ENCODE measurements at places on chromosomes 4 and X.
A peak's percentile ranks its signal among the peaks of the same experiment; 100 is the strongest.

GRCh38 chrX:18941896-18942295, 42.0 kb downstream of the PHKA2 start:
- DNase-seq: no peak

DNA sequence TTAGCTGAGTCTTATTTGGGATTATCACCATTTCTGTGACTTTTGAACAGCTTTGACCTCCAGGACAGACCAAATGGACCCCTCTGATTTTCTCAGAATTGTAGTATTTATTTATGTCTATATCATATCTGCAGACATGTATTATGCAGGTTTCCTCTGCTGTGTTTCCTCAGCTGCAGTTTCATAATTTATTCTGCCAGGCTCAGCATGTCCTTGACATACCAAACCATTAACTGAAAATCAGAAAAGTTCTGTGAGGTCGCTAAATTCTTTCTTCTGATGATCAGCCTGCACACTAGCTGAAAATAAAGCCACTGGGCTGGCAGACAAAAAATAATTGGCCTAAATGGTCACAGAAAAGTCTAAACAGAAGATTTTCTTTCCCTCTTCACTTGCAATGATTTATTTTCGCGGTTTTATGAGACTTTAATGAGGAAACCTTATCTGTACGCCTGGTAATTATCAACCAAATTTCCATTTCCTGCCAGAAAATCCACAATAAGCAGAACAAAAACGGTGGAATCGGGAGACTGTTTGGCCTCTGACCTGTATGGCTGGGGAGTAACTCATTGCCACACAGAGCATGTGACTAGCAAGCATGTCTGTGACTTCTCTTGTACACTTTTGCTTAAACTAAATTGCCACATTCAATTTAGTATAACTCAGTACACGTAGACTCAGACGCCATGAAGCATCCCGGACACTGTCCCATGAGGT, 150.9 kb downstream of the ENPP6 start:
- DNase-seq: no peak

- no peak for DNase-seq
Measured at GRCh38 chrX:129649268-129650182, 5.2 kb downstream of the APLN start.

- no peak for DNase-seq
Measured at GRCh38 chr4:13047591-13047990, 436.5 kb downstream of the RAB28 start.

DNA sequence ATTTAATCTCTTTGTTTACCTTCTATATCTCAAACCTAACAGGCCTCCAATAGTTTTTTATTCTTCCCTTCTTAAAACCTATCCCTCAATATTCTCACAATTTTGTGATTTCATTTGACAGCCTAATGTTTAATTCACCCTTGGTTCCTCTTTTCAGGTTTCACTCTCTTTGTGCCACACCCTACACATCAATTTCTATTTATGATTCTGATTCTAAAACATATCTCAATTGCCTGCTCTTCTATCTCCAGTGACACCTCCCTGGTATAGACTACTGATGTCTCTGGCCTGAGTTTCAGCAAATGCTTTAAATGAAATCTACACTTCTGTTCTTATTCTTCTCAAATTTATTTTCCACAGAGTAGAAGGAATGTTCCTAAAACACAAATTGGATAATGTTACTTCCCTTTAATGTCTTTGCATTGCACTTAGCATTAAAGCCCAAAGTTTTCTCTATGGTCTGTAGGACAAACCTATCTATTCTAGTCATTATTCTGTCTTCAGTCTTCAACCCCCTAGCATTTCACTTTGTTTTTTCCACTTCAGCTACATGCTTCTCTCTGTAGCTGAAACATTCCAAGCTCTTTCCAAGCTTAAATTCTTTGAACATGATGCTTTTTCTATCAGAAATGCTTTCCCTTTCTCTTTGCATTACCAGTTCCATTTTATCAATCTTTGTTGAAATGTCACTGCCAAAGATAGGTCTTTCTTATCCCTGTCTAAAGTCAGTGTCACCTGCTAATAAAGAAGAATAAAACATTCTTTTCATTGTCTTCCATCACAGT, 622.0 kb downstream of the CENPC start:
- DNase-seq: no peak

DNA sequence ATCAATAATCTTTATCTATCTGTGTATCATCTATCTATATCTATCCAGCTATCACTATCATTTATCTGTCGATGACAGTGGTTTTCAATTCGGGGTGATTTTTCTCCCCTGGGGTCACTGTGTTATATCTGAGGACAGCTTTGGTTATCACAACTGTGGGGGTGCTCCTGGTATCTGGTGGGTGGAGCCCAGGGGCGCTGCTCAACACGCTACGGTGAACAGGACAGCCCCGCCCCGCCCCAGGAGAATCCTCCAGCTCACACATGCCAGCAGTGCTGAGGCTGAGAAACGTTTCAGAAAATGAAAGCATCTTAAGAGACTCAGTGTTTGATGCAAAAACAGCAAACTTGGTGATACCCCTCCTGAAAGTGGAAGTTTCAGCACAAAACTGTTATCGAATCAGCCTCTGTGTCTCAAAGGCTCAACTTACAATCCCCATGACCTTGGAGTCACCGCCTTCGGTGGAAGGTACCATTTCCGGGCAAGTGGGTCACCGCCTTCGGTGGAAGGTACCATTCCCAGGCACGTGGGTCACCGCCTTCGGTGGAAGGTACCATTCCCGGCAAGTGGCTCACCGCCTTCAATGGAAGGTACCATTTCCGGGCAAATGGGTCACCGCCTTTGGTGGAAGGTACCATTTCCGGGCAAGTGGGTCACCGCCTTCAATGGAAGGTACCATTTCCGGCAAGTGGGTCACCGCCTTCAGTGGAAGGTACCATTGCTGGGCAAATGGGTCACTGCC, 315.3 kb downstream of the DHRSX start:
- DNase-seq: peak; percentile 25

GRCh38 chr4:147378780-147379179, 102.1 kb upstream of the EDNRA start:
- DNase-seq: peak; percentile 70

DNA sequence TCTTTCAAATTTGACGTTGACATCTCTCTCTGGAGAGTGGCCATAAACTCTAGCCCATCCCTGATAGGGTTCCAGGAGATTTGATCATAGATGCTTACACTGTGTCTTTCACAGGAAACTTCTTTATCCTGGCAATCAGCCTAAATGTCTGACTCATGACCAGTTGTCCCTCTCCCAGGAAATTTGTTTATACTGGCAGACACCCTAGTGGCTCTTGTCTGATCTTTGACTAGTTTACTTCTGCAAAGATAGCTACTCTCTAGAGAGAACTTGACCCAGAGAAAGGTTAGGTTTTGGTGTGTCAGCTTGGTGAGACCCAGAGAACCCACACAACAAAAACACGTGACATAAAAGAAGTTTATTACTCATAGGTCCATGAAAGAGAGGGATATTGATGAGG, 509.8 kb downstream of the CENPC start:
- no peak for DNase-seq

DNA sequence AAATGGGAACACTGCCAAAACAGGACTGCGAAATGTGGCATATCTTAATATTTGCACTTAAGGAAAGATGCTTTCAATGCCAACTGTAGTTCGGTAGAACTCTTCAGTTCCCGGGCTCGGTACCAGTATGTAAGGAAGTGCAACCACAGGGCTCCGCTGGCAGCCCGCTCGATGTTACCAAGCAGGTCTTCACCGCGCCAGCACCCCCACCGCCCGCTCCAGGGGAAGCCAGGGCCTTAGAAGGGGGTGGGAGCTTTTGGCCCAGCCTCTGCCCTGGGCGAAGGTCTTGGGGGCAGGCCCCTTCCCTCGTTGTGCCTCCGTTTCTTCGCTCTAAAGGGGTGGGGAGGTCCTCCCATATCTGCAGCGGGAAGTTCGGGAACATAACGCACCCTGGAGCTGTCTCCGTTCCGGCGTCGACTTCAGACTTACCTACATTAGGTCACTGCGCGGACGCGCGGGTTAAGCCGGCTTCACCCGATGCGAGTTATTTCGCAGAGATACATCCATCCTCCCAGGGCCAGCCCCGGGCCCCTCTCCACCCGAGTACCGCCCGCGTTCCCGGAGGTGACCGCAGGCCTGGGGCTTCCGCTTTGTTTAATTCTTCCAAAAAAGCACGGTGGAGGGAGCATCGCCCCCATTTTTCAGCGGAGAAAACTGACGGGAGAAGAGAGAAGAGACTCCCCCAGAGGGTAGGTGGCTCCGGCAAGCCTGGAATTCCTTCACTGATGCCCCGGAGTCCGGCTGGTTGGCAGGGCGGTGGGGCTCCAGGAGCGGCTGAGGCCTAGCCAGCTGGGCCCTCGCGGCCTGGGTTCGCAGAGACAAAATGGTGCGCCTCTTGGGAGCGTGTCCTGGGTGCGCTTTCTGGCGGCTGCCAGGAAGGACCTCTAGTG, 1.0 kb upstream of the HMX1 start:
- DNase-seq: no peak

- DNase-seq: peak; percentile 14
Measured at GRCh38 chr4:27490766-27491165, 630.1 kb downstream of the STIM2 start.

DNA sequence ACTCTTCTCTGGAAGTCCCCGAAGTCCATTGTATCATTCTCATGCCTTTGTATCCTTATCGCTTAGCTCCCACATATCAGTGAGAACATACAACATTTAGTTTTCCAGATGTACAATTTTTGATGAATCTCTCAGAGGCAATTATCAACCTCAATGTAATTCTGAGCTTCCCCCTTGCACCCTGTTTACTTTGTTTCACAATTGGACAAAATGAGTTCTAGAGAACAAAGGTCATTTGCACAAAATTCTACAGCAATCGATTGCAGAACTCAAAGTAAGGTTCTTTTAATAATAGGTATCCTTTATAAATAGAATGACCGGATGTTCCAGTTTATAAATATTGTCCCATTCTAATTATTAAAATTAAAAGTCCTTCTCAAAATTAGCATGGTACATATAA, 79.3 kb downstream of the SLC16A2 start:
- DNase-seq: no peak

GRCh38 chrX:130575831-130576389, 174.1 kb downstream of the RBMX2 start:
- peak; percentile 40 for DNase-seq

GRCh38 chrX:23788946-23789345, 6.0 kb downstream of the SAT1 start:
- no peak for DNase-seq

GRCh38 chrX:48278958-48279357, 23.8 kb downstream of the SSX1 start:
- peak; percentile 13 for DNase-seq

GRCh38 chr4:149466446-149466845, 349.2 kb downstream of the IQCM start:
- no peak for DNase-seq

- no peak for DNase-seq
Measured at GRCh38 chr4:40789031-40789430, 39.3 kb downstream of the NSUN7 start.

DNA sequence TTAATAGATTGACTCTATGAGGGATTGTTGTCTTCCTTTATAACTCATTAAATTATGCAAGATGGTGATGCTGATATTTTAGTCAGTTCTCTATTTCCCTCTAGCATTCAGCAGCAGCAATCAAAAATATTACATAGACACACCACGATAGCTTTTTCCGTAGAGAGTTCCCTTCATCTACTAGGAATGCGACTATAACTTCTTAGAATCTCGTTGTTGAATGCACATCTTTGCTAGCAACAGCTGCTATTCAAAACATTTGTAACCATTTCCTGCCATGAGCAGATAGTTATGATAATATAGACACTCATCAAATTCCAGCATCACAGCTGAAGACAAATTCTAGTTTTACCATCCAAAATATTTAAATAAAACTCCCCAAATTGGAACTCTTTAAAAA, 147.4 kb upstream of the FGF13 start:
- DNase-seq: no peak

GRCh38 chr4:48556268-48556667, 66.2 kb downstream of the ZAR1 start:
- DNase-seq: no peak

DNA sequence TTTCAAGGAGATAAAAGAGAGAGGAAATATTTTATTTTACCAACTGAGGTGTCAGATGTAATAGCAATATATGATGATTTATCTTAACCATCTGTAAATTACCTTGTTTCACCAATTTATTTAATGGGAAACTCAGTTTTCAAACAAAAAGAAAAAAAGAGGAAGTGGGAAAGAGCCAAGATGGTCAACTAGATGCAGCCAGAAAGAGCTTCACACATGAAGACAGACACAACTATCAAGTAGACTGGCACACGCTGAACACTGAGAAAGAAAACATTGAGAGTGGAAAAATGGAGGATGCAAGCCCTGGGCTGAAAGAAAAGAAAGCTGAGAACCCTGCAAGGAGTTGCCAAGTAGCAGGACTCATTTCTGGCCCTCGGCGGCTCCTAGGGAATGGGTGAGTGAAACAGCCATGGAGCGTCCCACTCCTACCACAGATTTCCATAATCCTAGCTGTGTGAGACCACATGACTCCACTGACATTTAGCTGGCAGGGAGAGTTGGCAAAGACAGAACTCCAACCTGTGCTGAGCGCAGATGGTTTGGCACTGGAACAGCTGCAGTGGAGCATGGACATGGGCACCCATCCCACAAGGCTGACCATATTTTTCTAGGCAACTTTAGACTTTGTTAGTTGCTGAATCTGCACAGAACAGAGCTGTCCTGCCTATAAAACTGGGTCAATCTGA, 409.3 kb downstream of the FAM47B start:
- no peak for DNase-seq

DNA sequence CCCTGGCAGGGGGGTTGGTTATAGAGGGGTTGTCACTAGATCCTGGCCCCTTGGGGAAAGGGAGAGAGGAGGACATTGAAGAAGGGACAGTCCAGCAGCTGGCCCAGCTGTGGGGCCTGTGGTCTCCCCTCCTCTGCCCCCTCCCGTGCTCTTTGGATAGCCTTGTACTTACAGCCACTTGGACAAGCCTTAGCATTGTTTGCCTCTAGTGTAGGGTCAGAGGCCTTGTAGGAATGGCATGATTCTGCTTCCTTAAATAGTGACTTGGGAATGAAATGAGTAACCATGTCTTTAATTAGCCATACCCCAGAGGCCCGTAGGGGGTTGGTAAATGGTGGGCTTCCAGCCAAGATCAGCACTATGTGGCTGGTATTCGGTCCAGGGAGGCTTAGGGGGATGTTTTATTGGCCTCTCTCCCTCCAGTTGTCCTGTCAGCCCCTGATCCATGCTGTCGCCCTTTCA, 230.6 kb downstream of the PTTG2 start:
- no peak for DNase-seq

- DNase-seq: no peak
Measured at GRCh38 chr4:125104616-125105015, 210.1 kb upstream of the FAT4 start.

- DNase-seq: no peak
Measured at GRCh38 chr4:156949373-156949814, 22.2 kb downstream of the PDGFC start.

DNA sequence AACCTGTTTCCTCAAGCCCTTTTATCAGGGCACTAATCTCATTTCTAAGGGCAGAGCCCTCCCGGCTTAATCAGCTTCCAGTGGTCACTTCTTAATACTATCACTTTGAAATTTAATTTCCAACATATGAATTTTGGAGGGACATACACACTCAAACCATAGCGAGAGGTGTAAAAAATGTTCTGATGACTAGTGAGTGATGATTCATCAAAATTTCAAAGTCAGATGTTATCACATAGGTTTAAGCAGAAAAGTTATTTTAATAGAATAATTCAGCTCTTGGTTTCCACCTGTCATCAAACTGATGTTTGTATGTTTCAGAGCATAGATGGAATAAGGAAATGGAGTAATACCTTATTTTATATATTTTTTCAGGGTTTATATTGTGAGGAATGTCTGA, 161.9 kb downstream of the TLL1 start:
- no peak for DNase-seq

Measured in mesendoderm (in vitro differentiated cells).